ENCODE measurements at places on chromosomes 11 and 22.

DNA sequence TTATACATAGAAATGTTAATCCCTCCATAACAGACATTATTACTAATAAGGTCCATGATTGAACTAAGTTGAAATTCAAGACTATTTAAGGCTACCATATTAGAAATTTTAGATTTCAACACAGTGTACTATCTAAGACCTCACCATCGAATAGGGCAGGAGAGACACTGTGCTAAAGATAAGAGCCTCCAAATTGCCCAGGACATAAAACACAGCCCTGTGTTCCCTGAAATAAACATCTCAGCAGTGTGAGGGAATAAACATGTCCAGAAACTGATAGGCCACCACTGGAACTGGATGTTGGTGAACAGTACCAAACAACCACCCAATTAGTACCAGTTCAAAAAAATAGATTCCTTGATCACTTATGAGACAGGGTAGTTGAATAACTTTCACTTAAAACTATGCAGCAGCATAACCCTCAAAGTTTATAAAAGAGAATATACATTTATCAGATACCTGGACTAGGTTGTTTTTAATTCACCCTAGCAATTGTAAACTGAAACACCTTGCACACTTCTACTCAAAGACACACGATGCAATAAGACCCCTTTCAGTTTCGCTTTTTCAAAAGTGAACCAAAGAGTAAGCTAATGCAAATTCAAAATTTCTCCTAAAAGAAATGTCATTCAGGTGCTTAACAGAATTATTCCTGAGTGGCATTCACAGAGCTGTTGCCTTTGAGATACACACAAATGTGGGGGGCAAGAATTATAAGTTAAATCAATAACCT, 34.3 kb downstream of the USP28 start:
- no peak for DNase-seq

DNA sequence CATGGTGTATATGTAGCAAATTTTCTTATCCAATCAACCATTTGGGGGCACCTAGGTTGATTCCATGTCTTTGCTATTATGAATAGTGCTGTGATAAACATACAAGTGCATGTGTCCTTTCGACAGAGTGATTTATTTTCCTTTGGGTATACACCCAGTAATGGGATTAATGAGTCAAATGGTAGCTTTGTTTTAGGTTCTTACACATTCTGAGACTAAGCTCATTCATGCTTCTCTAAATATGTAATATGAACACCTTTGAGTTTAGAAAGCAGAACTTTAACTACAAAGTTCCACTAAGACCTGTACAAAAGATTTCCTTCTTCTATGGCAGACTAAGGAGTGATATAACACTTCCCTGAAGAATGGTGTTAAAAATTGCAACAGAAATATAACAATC, 627.0 kb downstream of the KCNA4 start:
- DNase-seq = no peak

- no peak for DNase-seq
Measured at GRCh38 chr11:130022799-130023198, 20.2 kb upstream of the PRDM10 start.

- DNase-seq = no peak
Measured at GRCh38 chr22:50068096-50068495, 10.0 kb upstream of the TTLL8 start.

DNA sequence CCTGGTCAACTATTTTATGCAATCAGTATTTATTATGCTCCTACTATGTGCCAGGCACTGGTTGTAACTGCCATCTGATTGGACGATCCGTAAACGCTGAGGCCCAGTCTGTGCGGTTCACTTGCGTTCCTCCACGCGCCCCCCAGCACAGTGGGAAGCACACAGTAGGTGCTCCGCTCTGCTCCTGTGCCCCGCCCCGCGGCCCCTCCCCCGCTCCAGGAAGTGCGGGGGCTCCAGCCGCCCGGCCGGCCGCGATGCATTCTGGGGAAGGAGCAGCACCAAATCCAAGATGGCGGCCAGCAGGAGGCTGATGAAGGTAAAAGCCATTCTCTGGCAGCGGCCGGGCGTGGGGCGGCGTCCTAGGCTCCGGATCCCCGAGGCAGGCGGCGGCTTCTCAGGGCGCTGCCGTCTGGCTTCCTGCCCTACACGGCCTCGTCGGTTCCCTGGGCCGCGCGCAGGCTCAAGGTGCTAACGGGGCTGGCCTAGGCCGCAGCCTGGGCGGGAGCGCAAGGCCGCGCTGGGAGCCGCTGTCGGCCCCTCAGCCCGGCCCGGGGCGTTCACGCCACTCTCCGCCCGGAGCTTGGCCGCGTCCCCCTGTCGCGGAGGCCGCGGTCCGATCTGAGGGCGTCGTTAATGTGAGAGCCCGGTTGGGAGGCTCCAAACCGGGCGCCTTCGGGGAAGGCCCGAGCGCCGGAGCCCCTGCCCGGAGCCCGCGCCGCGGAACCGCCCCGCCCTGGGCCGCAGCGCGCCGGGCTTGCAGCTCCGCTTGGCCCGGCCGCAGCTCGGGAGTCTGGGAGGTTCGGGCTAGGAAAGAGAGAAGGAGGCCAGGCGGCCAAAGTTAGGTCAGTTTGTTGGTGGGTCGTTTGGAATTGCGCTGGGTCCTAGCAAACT, at the start of gene UBE2L3:
TSS of gene UBE2L3 (plus strand) at position 259 of the 891 bp plus-strand sequence. CDS start at position 290, 31 bp downstream.
- DNase-seq = peak; percentile 45

GRCh38 chr11:86156397-86156955, 87.6 kb upstream of the PICALM start:
- no peak for DNase-seq

DNA sequence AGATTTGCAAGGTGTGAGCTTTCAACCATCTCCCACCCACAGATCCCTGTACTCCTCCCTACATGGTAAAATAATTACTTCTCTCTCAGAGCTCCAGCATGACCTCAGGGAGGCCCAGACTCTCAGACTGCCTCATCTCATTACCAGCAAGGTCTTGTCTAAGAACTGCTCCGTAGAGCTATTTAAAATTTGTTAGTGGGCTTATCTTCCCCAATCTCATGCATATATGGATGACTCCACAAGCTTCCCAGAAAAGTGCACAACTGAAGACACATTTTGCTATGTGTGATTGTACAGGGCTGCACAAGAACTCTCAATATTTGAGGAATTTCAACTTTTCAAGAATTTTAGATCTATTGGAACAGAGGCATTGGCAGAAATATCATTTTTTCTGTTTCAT, 230.3 kb downstream of the CSNK2A3 start:
- no peak for DNase-seq

GRCh38 chr11:80031014-80031600, 590.3 kb upstream of the TENM4 start:
- DNase-seq = no peak

DNA sequence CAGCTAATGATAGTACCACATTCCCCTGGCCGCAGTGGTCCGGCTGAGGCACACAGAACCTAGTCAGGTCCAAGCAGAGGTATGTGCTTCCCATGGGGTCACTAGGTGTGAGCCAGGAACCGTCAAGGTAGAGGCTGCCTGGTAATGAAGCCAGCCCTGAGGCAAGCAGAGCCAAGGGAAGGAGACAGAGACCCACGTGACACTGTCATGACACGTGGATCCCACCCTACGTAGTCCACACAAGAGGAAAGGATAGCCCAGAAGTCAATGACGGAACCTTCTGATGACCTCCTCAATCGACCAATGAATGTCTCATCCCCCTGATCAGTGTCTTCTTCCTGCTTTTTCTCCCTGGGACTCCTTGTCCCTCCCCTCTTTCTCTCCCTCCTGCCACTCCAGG, 19.0 kb downstream of the A4GALT start:
- DNase-seq = no peak

GRCh38 chr22:48275412-48275811, 1513.0 kb downstream of the TBC1D22A start:
- no peak for DNase-seq

DNA sequence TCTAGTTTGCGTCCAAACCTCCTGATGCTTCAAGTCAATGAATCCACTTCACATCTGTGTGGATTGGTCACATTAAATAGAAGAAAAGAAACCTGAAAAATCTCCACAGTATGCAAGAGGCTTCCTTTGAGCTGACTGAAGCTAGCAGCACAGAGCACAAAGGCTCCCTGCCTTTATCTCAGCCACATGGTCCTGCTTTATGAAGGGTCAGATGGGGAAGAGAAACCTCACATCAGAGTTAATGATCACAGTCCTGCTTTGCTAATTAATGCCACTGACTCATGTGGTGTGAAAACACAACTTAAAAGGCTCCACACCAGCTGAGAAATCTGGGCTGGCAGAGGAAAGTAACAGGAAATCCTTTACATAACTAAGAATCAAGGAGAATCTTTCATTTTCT, 1291.0 kb downstream of the LRRC4C start:
- DNase-seq = no peak

- DNase-seq = no peak
Measured at GRCh38 chr11:58776891-58777710, 45.4 kb upstream of the GLYAT start.

GRCh38 chr22:17938484-17938924, 85.9 kb downstream of the MICAL3 start:
- no peak for DNase-seq

- no peak for DNase-seq
Measured at GRCh38 chr11:123434911-123435310, 4.8 kb downstream of the GRAMD1B start.

DNA sequence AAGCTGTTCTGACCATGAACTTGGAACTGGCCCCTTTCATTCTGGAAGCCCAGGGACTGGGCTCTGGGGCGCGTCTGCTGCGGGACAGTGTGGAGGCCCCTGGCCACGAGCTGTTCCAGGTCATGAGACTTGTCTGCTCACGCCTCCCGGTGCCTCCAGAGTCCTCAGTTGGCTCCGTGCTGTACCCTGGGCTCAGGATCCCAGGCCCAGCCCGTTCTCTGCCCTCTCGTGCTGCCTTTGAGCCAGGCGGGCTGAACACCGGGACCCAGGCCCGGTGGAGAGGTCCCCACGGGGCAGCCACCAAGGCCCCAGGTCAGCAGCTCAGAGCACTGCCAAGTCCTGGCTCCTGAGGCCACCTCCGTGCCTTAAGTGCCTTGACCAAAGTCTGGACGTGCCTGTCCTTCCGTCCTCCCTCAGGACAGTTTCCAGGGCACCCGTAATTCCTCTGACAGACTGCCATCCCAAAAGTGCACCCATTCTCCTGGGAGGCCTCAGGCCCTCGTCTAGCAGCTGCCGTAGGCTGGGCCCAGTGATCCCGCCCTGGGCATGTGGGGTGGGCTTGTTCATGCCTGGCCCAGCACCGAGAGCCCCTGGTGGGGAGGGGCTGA, 36.3 kb upstream of the PPARA start:
- DNase-seq = no peak
